Stimulated activated CD4-positive, alpha-beta T cell treated with anti-CD3 and anti-CD28 coated beads, Interleukin-2, amount 100 ng/mL, for 4 hours (primary cell): ENCODE measurements at places on chromosomes 3 and 15.

GRCh38 chr3:130393594-130393993 lies 48.1 kb downstream of the COL6A5 start:
- DNase-seq: no peak

GRCh38 chr3:75337226-75337900 lies 326.8 kb upstream of the FRG2C start:
- DNase-seq: no peak

GRCh38 chr3:190617185-190617584 lies 103.3 kb downstream of the IL1RAP start:
- no peak for DNase-seq

GRCh38 chr3:177362626-177363025 lies 165.3 kb upstream of the TBL1XR1 start:
- DNase-seq: no peak
